Endothelial cell of coronary artery (primary cell): ENCODE measurements at places on chromosomes 5 and 9. TPM values are rescaled to one million over a fixed set of nuclear protein-coding genes. Genes with fewer than 3 reads are reported as not detected.

The SAPCD2 gene
- total RNA-seq = 5.5 and 15.9 TPM in 2 replicates

The TMEM141 gene
- total RNA-seq = 73.7 and 78.5 TPM in 2 replicates

The CAAP1 gene
- total RNA-seq = 12.9 and 19.3 TPM in 2 replicates

The GAPT gene
- total RNA-seq = not detected in 2 replicates

The EQTN gene
- total RNA-seq = not detected in 2 replicates

The PDE8B gene
- total RNA-seq = not detected in 2 replicates

The AGGF1 gene
- total RNA-seq = 19.3 and 26.9 TPM in 2 replicates

The RNF183 gene
- not detected in 2 replicates for total RNA-seq

The RMI1 gene
- total RNA-seq = 4.8 and 5.6 TPM in 2 replicates
